ENCODE measurements at places on chromosomes 5 and 9.

DNA sequence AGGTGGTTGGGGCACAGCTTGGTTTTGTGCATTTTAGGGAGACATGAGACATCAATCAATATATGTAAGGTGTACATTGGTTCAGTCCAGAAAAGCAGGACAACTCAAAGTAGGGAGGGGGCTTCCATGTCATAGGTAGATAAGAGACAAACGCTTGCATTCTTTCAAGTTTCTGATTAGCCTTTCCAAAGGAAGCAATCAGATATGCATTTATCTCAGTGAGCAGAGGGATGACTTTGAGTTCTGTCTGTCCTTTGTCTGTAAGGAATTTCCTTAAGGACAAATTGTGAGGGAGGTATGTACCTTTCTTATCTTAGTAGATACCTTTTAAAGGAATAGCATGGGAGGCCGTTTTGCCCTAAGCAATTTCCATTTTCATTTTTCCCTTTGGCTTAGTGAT lies 63.3 kb downstream of the COL15A1 start:
- DNase-seq, result no peak

- no peak for DNase-seq
Observed at GRCh38 chr9:28329323-28329722, 756.0 kb upstream of the C9orf72 start.

GRCh38 chr5:176882567-176882903 lies 16.6 kb downstream of the HK3 start:
- DNase-seq, result no peak

DNA sequence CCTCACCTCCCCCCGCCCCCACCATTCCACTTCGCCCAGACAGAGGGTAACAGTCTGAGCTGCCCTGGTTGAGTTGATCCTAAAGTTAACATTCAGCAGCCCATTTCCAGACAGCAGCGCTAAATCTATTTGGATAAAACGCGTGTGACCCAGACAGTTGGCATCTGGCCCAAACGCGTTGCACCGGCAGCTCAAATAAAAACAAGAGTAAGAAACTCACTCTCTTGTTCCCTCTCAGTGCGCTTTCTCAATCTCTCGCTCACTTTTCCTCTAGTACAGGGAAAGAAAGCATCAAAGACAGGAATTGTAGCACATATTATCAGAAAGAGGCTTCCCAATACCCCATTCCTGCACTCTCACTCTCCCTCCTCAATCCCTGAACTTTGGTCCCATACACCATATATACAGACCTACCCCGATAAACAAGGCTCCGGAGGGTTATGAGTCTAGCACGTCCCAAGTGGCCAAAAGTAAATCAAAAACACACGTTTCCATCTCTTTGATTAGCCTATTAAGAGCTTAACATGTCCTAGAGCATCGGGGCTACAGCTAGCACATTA lies 1.3 kb downstream of the ADAMTS6 start:
- peak; percentile 14 for DNase-seq

DNA sequence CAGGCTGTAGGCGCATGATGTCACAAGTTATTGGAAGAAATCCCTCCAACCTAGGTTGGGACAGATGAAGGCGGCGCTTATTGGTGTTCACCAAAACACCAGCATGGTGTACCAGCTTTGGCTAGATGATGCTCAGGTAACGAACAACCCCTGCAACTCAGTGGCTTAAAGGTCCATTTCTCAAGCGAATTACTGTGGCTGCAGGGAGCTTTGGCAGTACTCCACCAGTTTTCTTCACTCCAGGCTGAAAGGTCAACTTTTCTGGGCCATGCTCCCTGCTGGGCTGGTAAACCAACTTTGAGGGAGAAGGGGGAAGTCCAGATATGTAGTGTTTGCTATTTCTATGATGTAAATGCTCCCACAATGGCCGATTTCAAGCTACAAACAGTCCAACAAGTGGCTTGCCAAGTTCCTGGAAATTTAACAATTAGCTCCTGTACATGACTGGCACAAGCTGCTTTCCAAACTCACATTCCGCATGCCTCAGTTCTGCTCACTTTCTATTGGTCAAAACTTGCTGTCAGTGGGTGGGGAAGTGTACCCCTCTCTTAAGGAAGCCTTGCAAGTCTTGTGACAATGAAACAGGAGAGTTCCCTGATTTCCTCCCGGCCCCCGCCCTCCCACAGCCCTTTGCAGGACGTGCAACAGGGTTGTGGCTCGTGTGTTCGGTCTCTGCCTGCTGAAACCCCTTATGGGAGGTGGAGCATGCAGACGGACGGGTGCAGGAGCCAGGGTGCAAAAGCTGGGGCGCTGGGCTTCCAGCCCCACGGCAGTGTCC lies 588 bp upstream of the ZBED3 start:
- DNase-seq, result no peak

DNA sequence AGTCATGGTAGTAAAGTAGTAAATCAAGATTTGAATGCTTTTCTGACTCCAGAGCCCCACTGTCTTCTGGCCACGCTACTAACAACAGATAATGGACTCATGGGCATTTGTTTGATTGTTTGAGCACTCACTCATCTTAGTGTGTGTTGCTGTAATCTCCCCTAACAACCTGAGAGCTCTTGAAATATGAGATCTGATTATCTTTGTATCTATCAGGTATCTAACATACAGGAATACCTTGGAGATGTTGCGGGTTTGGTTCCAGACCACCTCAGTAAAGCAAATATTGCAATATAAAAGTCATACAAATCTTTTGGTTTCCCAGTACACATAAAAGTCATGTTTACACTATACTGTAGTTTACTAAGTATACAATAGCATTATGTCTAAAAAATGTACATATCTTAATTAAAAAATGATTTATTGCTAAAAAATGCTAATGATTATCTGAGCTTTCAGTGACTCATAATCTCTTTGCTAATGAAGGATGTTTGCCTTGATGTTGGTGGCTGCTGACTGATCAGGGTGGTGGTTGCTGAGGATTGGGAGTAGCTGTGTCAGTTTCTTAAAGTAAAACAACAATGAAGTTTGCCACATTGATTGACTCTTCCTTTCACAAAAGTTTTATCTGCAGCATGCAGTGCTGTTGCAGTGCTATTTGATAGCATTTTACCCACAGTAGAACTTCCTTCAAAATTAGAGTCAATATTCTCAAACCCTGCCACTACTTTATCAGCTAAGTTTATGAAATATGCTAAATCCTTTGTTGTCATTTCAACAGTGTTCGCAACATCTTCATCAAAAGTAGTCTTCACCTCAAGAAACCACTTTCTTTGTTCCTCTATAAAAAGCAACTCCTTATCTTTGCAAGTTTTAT lies 92.2 kb downstream of the ZNF462 start:
- no peak for DNase-seq

DNA sequence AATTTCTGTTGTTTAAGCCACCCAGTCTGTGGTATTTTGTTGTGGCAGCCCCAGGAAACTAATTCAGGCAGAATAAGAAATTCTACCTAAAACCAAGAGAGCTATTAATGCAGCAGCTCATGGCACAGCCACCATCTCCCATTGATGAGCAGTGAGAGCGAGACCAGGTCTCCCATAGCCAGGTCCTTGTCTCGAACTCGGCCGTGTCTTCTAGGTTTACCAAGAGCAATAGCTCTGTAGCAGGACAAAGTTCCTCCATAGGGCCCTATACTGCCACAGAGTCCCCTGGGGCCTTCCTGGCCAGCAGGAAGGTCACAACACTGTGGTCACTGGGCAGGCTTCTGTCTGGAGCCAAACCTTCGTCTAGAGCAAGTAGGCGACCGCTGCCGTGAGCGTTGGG lies 34.5 kb upstream of the TJP2 start:
- DNase-seq, result no peak

Data from K562 (cell line).